ENCODE measurements at places on chromosomes 1 and 21.
A peak's percentile ranks its signal among the peaks of the same experiment; 100 is the strongest.

DNA sequence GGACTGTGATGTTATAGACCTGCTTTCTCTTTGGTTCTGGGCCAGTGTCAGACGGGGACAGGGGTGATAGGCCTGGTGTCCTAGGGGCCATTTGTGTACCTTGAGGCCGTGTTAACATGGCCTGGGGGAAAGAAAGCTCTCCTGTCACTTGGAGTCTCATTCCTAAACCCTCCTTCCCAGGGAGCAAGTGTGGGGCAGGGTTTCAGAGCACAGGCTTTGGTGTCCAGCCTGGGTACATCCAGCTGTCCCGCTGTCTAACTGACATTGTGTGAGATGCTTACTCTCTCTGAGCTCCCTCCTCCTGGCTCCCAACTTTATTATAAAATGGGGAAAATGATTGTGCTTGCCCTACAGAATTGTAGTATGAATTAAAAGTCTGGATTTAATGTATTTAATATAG is 32.6 kb upstream of the EPHA8 start:
- no peak for DNase-seq

DNA sequence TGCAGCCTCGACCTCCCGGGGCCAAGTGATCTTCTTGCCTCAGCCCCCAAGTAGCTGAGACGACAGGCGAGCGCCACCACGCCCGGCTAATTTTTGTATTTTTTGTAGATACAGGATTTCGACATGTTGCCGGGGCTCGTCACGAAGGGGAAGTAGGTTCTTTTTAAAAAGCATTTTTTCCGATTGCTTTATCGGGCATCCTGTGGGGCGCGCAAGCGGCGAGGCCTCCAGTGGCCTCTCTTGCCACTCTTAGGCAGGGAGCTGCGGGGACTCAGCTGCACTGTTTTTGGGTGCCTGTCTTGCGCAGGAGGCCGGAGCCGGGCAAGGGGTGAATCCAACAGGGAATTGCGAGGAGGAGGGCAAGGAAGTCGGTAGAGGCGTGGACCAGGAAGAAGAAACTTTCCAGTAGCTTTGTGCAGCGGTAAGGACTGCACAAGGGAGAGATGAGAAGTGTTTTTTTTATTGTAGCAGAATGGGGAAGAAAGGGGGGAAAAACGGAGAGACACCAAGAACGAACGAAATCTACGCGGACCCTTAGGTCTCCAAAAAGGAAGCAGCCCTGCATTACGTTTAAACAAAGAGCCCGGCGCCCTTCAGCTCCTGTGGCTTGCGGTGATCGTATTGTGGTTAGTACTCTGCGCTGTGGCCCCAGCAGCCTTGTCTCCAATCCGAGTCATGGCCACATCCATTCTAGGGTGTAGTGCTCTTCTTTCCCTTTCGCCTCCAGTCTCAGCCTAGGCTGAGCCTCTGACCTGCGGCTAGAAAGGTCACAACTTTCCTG is 164.8 kb downstream of the PPIAL4G start:
- DNase-seq = peak; percentile 82

DNA sequence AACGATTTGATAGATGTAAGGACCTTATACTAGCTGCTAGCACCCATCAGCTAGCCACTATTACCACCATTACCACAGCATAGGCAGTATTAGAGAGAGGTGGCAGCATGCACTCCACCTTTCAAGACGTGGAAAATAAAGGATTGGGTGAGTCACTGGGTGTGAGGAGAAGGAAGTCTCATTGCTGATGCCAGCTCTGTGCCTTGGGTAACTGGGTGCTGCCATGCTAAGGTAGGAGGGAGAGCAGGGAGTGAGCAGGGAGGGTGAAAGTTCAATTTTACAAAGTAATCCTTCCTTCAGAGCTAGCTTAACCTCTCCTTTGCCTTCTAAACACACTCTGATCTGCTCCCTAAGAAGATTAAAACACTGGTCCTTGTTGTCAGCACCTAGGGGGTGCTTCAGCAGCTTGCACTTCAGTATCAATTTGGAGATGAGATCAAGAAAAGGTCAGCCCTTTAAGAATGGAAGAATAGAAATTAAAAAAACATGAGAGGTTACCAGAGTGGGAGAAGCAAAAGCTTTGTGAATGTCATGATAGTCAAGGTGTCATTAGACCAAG is 1.8 kb upstream of the LIN9 start:
- no peak for DNase-seq

- DNase-seq = no peak
Observed at GRCh38 chr21:18759267-18759666, 355.7 kb upstream of the TMPRSS15 start.

GRCh38 chr21:43938751-43939442 is 73.2 kb upstream of the TRAPPC10 start:
- peak; percentile 94 for DNase-seq

- DNase-seq = no peak
Observed at GRCh38 chr1:205150651-205151428, 29.1 kb upstream of the RBBP5 start.
